ENCODE measurements at places on chromosomes 7 and 10.

DNA sequence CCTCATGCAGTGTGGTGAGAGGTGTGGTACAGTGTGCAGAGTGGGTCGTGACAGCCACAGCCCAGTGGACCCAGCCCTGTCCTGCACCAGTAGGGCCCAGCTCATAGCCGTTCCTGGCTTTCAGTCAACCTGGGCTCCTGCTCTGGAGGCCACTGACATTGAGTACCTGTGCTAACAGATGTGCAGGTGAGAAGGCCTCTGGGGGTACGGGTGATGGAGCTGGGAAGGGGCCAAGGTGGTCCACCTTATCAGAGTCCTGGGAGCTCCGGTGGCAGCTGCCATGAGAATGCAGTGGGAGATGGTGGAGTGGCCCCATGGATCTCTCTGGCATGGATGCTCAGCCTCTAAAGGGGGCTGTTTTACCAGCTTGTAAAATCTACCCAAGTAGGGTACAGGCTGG, 6.1 kb upstream of the TBRG4 start:
- no peak for DNase-seq

DNA sequence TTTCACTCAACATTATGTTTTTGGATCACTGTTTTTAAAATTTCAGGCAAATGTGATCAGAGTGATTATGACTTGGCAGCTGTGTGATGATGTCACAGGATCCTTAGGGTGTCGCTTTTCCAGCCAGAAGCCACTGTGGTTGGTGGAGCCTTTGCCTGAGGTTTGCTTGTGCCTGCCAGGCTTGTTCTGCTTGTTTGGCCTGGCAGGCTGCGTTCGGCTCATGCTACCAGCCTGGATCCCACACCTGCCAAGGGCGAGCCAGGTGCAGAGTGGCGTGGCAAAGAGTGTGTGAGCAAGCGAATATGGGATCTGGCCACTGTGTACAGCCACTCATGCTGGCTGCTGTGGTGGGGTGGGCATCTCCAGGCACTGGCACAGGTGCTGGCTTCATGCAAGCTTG, 55.7 kb downstream of the ADK start:
- DNase-seq = no peak

- DNase-seq = no peak
These were observed 392.4 kb downstream of the PLXNA4 start for GRCh38 chr7:132183781-132184380.

GRCh38 chr7:3588341-3588740, 287.3 kb downstream of the SDK1 start:
- no peak for DNase-seq

- no peak for DNase-seq
These were observed 7.3 kb downstream of the IL15RA start for GRCh38 chr10:5970066-5970465.

DNA sequence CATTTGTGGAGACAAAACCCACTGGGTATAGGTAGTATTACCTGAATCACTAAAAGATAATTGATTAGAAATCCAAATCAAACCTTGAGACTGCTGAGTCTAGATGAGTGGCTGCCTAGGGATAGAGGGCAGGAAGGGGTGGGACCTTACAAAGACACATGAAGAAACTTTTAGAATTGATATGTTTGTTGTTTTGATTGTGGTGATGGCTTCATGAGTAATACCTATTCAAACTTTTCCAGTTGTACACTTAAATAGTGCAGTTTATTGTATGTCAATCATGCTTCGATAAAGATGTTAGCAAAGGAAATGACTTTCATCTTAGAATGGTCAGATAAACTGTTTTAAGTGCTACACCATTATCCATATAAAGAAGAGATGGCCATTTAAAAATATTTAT, 188.7 kb upstream of the KAT6B start:
- DNase-seq = no peak

DNA sequence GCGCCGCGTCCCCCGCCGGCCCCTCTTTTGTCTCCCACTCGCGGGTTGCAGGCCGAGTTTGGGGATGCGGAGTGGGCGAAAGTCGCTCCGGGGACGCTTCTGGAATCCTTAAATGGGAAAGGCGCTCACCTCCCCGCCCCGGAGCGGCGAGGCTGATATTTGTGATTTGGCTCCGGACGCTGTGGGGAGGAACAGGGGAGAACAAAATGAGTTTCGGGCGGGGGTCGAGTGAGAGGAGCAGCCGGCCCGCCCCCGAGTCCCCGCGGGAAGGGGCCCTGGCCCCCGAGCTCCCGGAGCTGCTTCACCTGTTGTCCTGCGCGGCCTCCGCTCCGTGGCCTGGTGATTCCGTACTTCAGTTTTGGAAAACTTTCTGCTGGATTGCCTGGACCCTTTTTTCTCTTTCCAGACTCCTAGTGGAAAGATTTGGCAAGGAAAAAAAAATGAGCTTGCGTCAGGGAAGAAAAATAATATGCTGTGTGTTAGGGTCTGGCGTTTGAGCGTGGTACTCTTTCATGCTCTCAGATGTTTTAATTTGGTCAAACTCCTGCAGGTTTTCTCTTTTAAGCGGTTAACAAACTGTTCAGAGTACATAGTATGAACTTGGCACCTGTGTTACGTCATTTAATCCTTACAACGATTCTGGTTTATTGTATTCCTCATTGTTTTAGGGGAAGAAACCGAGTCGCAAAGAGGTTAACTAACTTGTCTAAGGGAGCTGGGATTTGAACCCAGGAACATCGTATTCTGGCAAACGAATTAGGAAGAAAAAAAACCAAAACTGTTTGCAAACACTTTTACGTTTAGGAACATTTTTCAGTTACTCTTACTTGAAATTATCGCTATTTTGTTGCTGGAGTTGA, 924 bp downstream of the BMPR1A start:
- no peak for DNase-seq

DNA sequence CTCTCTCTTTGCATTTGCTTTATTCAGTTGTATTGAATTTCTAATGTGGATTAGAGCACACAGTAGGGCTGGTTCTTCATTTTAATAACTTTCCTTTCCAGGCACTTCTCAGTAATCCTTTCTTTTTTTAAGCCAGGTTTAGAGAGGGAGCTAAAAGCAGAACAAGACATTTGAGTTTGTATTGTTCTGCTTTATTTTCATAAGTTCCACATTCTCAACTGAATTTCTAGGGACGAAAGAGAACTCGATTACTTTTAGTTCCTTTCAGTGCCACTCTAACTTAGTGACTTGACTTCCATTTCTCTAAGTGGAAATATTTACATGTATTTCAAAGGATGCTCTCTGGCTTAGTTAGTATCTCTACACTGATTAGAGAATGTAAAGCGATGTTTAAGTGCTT, 145.6 kb downstream of the EXOC4 start:
- no peak for DNase-seq

DNA sequence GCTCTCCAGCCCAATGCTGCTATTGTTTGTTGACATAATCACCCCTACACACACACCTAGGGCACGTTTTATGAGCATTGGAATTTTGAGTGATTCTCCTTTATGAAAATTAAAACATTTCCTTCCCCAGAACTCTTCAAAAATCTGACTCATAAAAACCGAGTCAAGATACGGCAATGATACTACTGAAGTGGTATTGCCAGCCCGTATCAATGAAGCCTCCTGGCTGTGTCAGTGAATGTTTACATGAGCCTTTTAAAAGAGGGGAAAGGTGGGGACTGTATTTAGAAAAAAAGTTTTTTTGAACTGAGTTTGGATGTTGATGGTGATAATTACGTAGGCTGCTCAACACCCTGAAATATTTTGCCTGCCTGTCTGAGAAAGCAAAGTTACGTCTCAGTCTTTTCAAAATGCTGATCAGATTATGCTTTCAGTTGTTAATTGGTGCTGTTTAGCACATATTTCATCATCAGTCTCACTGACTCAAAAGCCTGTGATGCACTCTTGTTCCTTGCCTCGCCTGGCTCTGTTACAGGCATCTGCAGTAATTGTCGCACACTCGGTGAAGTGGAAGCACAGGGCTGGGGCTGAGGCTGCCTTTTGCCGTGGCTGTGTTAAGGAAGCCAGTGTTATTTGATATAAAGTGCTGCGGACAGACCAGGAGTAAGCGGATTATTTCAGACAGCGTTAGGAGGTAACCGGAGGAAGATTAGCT, 157.4 kb upstream of the TCF7L2 start:
- DNase-seq = no peak

- DNase-seq = no peak
These were observed 66.5 kb downstream of the CDK6 start for GRCh38 chr7:92769844-92770243.

- no peak for DNase-seq
These were observed 19.3 kb downstream of the MYOF start for GRCh38 chr10:93462881-93463280.

DNA sequence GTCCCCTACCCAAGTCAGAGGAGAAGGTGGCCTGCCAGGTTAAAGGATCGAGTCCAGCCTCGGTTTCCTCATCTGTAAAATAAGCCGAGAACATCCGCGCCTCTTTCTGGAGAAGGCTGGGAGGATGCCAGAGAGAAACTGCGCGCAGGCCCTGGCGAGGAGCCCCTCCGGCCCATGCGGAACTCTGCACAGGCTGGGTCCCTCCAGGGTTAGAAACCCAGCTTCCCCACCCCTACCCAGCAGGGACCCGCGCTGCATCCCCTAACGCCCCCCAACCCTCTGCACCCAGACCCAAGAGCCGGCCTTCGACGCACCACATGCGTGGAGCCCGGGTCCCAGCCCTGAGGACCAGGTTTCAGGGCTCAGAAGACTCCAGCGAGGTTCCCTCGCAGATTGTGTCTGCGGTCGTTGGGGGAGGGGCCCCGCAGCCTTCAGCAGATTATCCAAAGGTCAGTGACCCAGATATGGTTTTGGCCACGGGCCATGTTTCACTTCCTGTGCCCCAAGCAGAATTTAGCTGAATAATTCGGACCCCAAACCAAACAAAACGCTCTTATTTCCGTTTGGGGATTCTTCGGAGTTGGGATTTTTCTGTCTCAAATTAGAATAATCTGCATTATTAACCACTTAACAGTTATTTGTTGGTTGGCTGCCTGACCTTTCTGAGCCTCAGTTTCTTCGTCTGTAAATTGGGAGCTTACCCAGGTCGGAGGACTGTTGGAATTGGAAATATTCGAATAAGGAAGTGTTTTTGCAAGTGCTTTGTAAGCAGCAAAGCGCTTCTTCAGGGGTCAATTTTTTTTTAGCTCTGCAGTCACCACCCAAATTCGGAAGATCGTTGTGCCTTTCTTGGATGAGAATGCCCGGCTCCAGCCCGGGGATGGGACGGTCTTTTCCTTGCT, 167.7 kb downstream of the UBE2H start:
- no peak for DNase-seq

- no peak for DNase-seq
These were observed 551.7 kb downstream of the HTR7 start for GRCh38 chr10:90306187-90306586.

- no peak for DNase-seq
These were observed 654.4 kb downstream of the LRMDA start for GRCh38 chr10:76085817-76086167.

DNA sequence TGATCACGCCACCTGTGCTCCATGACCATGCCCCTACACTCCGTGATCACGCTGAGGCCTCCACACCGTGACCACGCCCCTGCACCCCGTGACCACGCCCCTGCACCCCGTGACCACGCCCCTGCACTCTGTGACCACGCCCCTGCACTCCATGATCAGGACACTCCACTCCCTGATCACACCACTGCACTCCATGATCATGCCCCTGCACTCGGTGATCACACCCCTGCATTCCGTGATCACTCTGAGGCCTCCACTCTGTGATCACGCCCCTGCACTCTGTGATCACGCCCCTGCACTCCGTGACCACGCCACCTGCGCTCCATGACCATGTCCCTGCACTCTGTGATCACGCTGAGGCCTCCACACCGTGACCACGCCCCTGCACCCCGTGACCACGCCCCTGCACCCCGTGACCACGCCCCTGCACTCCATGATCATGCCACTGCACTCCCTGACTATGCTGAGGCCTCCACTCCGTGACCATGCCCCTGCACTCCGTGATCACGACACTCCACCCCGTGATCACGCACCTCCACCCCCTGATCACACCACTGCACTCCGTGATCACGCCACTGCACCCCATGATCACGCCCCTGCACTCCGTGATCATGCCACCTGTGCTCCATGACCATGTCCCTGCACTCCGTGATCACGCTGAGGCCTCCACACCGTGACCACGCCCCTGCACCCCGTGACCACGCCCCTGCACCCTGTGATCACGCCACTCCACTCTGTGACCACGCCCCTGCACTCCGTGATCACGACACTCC, 27.7 kb downstream of the STK32C start:
- no peak for DNase-seq

GRCh38 chr10:130729876-130730275, 581.6 kb downstream of the TCERG1L start:
- DNase-seq = no peak

DNA sequence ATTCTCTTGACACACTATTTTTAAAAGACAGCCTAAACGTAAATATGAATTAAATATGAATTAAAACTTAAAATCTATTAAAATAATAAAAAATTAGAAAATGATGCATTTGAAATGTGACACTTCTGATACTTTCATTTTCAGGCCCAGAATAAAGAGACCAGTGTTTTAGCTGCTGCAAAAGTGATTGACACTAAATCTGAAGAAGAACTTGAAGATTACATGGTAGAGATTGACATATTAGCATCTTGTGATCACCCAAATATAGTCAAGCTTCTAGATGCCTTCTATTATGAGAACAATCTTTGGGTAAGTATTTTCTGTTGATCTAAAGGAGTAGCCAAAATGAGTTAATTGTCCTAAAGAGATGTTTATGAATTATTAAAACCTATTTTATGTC, 23.6 kb downstream of the SLK start:
- no peak for DNase-seq

DNA sequence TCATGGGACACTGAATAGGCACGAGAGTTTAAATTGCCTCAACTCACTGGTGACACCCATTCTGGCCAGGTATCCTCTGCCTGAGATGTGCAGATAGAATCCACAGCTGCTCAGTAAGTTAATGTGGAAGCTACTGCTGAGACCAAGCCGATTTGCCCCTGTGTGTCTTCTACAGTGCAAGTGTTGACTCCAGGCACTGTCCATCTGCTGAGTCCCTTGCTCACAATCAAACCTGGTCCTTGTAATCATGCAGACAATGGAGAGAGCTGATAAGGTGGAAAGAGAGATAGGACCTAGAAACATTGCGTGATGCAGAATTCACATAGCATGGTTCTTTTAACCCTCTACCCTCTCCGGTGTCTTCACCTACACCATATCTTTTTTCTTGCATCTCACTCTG, 101.4 kb downstream of the ITGB8 start:
- no peak for DNase-seq

- no peak for DNase-seq
These were observed 43.3 kb upstream of the PLXDC2 start for GRCh38 chr10:19772972-19773371.

- no peak for DNase-seq
These were observed 104.5 kb downstream of the GRID1 start for GRCh38 chr10:86261941-86262687.
